HFFc6 (cell line): ENCODE measurements at places on chromosomes 13 and 19. TPM values are rescaled to one million over a fixed set of nuclear protein-coding genes. Genes with fewer than 3 reads are reported as not detected.

The LRRC4B gene
- total RNA-seq: 0.11 TPM in 1 of 2 replicates, not detected in the other

GRCh38 chr19:52898101-52898500, 666 bp upstream of the ZNF320 start:
- H3K27me3 ChIP-seq: 0 out of 2 replicates have a peak, but pooled peaks cover 3% of the 10 kb centered on the region
- peak overlapping the region; percentile 92; the same call in 1 of the 2 replicates for H3K4me3 ChIP-seq
- H3K27ac ChIP-seq: no peak overlapping the region

- no peaks in the 10 kb centered on the region for H3K4me1 ChIP-seq
- peaks cover 2% of the 10 kb centered on the region; the same call in 1 of the 2 replicates for H3K27me3 ChIP-seq
- no peak for DNase-seq
- no peak overlapping the region for H3K4me3 ChIP-seq
These were observed 11.1 kb downstream of the UQCRFS1 start for GRCh38 chr19:29201855-29202254.

DNA sequence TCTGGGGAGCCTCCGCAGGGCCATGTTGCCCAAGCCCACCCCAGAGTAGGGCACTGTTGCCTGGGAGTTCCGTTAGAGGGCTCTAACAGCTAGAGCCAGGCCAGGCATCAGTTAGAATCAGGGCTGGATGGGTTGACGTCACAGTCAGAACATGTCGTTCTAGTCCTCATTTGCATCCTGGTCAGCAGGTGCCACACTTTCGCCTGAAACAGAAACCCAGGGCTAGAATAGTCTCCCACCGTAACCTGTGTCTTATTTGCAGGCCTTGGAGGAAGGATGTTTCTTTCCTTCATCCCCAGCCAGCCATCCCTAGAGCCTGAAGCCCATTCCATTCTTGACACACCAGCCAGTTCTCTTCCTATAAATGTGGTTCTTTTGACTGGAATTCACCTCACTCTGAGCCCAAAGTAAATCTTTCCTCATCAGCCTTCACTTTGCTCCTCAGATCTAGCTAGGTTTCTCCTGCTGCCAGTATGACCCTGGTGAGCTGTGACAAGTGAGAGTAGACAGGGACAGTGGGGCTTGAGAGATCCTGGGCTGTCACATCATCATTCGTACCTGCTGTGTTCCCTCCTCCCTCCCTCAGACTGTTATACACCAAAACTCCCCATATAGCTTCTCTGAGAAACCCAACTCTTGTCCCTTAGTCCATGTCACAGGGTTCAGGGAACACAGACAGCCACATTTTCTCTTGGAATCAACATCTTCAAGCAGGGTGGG, 12.2 kb upstream of the CCDC97 start:
- peak overlapping the region; percentile 98 for H3K27ac ChIP-seq
- DNase-seq: no peak
- peaks cover 70% of the 10 kb centered on the region for H3K36me3 ChIP-seq
- no peak overlapping the region; the same call in 1 of the 2 replicates for H3K4me3 ChIP-seq
- H3K27me3 ChIP-seq: peaks cover 9% of the 10 kb centered on the region

DNA sequence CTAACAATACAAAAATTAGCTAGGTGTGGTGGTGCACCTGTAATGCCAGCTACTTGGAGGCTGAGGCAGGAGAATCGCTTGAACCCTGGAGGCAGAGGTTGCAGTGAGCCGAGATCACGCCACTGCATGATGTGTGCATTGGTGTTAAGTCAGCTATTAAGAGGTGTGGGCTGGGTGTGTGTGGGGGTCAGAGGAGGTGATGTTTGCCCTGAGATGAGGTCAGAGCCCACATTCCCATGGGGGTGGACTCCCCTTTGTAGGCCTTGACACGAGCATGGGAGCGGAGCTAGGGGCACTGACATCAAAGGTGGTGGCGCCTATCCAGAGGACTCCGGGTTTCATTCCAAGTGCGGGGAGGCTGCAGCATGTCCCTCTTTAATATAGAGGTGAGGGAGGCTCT, 34.6 kb upstream of the LDLR start:
- H3K27ac ChIP-seq: no peak overlapping the region
- H3K4me3 ChIP-seq: no peak overlapping the region
- no peak for DNase-seq

DNA sequence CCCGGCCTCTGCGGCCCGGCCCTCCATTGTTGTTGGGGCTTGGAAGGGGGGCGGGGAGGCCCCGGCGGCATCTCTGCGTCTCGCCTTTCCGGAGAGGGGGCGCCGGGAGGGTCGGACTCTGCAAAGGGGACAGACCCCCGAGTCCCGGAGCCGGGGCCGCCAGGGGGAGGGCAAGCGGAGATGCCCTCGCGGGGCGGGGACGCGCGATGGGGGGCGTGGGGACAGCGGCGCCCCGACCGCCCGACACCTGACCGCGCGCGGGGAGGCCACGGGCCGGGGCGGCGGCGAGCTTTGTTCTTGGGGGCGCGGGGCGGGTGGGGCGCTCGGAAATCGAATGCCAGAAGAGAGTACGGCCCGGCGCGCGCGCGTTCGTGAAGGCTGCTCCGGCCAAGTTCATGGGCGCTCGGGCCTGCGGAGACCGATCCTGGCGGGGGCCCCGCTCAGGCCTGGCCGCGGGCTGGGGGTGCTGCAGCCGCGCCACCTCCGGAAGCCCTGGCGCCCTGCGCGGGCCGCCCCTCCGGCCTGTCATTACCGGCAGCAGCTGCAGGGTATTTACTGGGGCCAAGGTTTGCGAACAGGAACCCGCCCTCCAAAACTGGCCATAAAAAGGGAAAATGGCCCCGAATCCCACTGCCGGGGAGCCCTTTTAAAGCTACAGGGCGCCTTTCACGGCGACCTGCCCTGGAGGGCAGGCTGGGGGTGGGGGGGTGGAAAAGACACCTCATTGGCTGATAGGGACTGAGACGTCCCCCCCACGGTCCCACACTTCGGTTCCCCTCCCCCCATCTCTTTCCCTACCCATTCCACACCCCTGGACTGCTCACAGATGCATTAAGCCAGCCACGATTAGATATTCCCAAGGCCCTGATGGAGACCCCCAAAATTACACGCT, 11.1 kb upstream of the NANOS3 start:
- H3K4me3 ChIP-seq: peak overlapping the region; percentile 75
- H3K27ac ChIP-seq: no peak overlapping the region
- no peaks in the 10 kb centered on the region for H3K36me3 ChIP-seq
- DNase-seq: no peak
- H3K27me3 ChIP-seq: no peaks in the 10 kb centered on the region; the same call in 1 of the 2 replicates
- peaks cover 43% of the 10 kb centered on the region for H3K4me1 ChIP-seq

- H3K4me3 ChIP-seq: no peak overlapping the region
- no peak overlapping the region for H3K27ac ChIP-seq
- H3K36me3 ChIP-seq: peaks cover 41% of the 10 kb centered on the region
- DNase-seq: no peak
- no peaks in the 10 kb centered on the region for H3K27me3 ChIP-seq
These were observed 13.1 kb upstream of the WTIP start for GRCh38 chr19:34468409-34468808.

DNA sequence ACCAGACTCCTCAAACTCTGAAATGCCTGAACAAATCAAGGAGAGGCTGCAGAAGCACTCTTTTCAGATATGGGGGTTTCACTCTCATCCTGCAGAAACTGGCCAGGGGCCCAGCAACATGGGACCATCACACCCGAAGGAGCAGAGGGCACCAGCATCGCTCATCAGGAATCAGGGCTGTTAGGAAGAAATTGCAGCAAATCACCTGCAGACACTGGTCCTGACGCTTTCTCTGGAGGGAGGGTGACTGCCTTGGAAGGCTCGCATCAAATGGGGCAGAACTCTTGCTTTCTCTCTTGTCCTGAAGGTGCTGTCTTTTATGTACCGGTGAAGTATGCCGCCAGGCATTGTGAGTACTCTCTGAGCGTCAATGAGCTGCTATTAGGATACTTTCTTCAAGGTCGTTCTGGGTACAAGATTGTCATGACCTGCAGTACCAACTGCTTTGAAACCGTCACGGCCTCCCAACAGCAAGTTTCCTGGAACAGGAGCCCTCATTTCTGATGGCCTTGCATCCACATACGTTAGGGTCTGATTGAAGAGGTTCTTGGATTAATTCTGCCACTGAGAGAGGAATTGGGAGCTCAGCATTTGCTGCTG, 155.7 kb upstream of the SOX1 start:
- no peak for DNase-seq
- H3K36me3 ChIP-seq: peaks cover 8% of the 10 kb centered on the region
- H3K4me1 ChIP-seq: no peaks in the 10 kb centered on the region

The CYP2F1 gene
- not detected in 3 replicates for total RNA-seq

The ZNF135 gene
- total RNA-seq: 0.09 to 0.10 TPM in 2 of 3 replicates, not detected in the other

GRCh38 chr19:45462174-45462573, 5.6 kb upstream of the FOSB start:
- peaks cover 5% of the 10 kb centered on the region; the same call in 1 of the 2 replicates for H3K4me1 ChIP-seq
- no peak for DNase-seq
- H3K27ac ChIP-seq: no peak overlapping the region
- no peaks in the 10 kb centered on the region for H3K36me3 ChIP-seq

The TYROBP gene
- total RNA-seq: not detected in 3 replicates

- DNase-seq: no peak
- H3K36me3 ChIP-seq: peaks cover 48% of the 10 kb centered on the region
- no peak overlapping the region for H3K4me3 ChIP-seq
- no peak overlapping the region; the same call in 1 of the 2 replicates for H3K27ac ChIP-seq
- H3K27me3 ChIP-seq: peaks cover 3% of the 10 kb centered on the region; the same call in 1 of the 2 replicates
These were observed 134.4 kb downstream of the KL start for GRCh38 chr13:33150662-33151061.

GRCh38 chr13:76596216-76596615, 290.0 kb downstream of the KCTD12 start:
- H3K27ac ChIP-seq: no peak overlapping the region
- DNase-seq: no peak
- H3K4me3 ChIP-seq: no peak overlapping the region
- no peaks in the 10 kb centered on the region for H3K27me3 ChIP-seq
- H3K4me1 ChIP-seq: no peaks in the 10 kb centered on the region; the same call in 1 of the 2 replicates

The ZNF730 gene
- 0.42 to 0.92 TPM (median 0.57 TPM) in 3 replicates for total RNA-seq

DNA sequence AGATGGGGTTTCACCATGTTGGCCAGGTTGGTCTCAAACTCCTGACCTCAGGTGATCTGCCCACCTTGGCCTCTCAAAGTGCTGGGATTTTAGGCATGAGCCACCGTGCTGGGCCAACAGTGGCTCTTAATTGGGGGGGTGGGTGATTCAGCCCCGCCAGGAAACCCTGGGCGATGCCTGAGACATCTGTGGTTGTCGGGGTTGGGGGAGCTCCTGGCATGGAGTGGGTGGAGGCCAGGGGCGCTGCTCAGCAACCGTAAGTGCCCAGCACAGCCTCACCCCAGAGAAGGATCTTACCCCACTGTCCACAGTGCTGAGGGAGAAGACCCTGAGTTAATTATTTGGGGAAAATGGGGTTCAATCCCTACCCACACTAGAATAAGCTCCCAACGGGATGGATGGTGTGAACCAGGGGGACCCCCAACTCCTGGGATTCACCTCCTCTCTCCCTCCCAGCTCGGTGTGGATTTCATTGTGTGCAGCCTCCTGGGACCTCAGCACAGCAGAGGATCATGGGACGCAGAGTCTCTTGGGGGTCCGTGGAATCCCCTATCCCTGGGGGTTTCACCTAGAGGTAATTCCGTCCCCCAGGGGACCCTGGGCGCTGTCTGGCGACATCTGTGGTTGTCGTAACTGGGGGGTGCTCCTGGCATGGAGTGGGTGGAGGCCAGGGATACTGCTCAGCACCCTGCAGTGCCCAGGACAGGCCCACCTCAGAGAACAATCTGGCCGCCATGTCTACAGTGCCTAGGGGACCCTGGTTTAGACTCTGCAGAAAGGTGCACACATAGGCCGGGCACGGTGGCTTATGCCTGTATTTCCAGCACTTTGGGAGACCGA, 68.9 kb downstream of the GADD45B start:
- peaks cover 50% of the 10 kb centered on the region for H3K4me1 ChIP-seq
- H3K27ac ChIP-seq: peak overlapping the region; percentile 33
- H3K4me3 ChIP-seq: no peak overlapping the region
- 0 out of 2 replicates have a peak, but pooled peaks cover 4% of the 10 kb centered on the region for H3K36me3 ChIP-seq
- DNase-seq: no peak

The ZNF560 gene
- 0.14 to 0.26 TPM in 2 of 3 replicates, not detected in the other for total RNA-seq

DNA sequence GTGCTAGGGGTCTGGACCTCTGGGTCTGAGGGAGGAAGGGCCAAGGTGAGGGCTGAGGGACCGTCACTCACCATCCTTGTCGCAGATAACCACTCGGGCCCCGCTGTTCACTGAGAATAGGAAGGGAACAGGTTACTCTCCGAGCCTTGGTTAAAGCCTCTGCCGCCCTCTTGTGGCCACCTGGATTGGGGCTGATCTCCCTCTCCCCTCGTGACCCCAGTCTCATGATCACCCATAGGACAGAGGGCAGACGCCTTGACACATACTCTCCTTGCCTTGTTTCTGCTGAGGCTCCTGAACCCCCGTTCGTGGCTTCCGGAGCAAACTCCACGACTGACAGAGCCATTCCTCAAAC, 580 bp downstream of the HSD17B14 start:
- H3K4me3 ChIP-seq: peak overlapping the region; percentile 93
- H3K4me1 ChIP-seq: peaks cover 21% of the 10 kb centered on the region
- H3K36me3 ChIP-seq: peaks cover 9% of the 10 kb centered on the region
- peak; percentile 70 for DNase-seq
- peaks cover 10% of the 10 kb centered on the region; the same call in 1 of the 2 replicates for H3K27me3 ChIP-seq

GRCh38 chr19:13803038-13803437, 7.8 kb downstream of the ZSWIM4 start:
- peaks cover 2% of the 10 kb centered on the region; the same call in 1 of the 2 replicates for H3K27me3 ChIP-seq
- no peak for DNase-seq
- H3K4me1 ChIP-seq: peaks cover 4% of the 10 kb centered on the region
- H3K27ac ChIP-seq: no peak overlapping the region
- H3K36me3 ChIP-seq: peaks cover 14% of the 10 kb centered on the region

The ZNF536 gene
- total RNA-seq: not detected in 3 replicates

GRCh38 chr19:44649578-44650145, 6.0 kb downstream of the PVR start:
- no peak for DNase-seq
- peaks cover 36% of the 10 kb centered on the region; the same call in 1 of the 2 replicates for H3K36me3 ChIP-seq
- H3K27ac ChIP-seq: no peak overlapping the region
- peaks cover 16% of the 10 kb centered on the region for H3K4me1 ChIP-seq
- H3K4me3 ChIP-seq: no peak overlapping the region

DNA sequence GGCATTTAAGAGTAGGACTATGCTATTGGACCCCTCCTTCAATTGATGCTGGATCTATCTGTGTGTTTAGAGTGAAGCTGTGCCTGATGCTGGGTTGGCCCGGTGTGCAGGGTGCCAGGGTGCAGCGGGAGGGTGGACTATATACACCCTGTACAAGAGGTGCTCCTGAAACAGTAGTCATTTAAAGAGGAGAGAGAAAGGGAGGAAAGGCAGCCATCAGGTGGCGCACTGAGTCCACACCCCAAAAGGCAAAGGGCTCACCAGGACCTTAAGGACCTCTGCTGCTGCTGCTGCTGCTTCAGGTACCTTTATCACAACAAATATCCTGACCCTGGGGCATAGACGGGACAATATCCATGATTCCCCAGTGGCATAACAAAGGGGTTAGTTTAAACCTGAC, 39.4 kb downstream of the ZNF136 start:
- H3K4me1 ChIP-seq: no peaks in the 10 kb centered on the region
- no peak for DNase-seq
- H3K4me3 ChIP-seq: no peak overlapping the region
- no peak overlapping the region for H3K27ac ChIP-seq
- H3K27me3 ChIP-seq: peaks cover 5% of the 10 kb centered on the region
- H3K36me3 ChIP-seq: peaks cover 44% of the 10 kb centered on the region

DNA sequence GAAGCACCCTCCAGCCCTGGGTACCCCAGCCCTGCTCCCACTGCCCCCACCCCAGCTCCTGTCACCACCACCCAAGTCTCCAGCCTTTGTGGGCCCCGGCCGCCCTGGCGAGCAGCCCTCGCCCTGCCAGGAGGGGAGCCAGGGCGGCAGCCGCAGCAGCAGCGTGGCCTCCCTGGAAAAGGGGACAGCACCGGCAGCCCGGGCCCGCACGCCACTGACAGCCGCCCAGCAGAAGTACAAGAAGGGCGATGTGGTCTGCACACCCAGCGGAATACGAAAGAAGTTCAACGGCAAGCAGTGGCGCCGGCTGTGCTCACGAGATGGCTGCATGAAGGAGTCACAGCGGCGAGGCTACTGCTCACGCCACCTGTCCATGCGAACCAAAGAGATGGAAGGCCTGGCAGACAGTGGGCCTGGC, 3.9 kb downstream of the CIC start:
- peaks cover 9% of the 10 kb centered on the region for H3K27me3 ChIP-seq
- no peak overlapping the region for H3K4me3 ChIP-seq
- DNase-seq: no peak
- H3K27ac ChIP-seq: no peak overlapping the region
